ENCODE measurements at places on chromosomes 4 and X.

- DNase-seq = no peak
Measured at GRCh38 chr4:132691668-132692067, 457.4 kb upstream of the PCDH10 start.

DNA sequence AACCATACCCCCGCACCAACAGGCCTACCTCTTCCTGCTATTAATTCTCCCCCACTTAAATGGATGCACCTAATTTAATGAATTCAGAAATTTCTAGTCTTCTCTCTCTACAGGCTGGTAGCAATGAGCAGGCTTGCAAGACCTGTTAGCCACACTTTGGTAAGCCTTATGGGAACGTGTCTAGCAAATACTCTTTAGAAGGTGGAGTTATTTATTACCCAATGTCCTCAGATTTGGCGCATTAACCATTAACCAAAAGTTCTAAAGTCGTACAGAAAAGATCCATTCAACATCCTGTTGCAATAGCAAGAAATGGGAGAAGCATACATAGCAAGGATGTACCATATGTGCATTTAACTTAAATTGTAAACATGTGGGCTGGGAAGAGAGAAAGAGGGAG lies 47.5 kb downstream of the SLITRK2 start:
- no peak for DNase-seq

DNA sequence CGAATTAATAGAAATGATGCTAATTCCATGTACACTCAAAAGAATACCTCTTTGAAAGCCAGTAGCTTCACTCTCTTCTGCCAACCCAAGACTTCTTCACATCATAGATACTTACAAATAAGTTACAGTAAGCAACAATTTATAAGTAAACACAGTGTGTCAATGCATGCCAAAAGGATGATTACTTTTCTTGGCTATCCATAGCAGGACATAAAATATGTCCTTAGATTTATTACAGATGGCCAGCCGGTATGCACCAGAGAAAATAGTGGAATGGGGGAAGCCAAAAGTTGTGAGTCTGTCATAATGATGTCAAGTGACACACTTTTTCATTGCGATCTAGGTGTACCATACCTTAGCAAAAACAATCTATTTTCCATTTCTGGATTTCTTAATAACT lies 631 bp upstream of the BMX start:
- no peak for DNase-seq

- DNase-seq = no peak
Measured at GRCh38 chrX:135114392-135114791, 5.9 kb downstream of the ETDB start.

GRCh38 chrX:15143050-15143824 lies 126.6 kb downstream of the ASB9 start:
- DNase-seq = peak; percentile 33

DNA sequence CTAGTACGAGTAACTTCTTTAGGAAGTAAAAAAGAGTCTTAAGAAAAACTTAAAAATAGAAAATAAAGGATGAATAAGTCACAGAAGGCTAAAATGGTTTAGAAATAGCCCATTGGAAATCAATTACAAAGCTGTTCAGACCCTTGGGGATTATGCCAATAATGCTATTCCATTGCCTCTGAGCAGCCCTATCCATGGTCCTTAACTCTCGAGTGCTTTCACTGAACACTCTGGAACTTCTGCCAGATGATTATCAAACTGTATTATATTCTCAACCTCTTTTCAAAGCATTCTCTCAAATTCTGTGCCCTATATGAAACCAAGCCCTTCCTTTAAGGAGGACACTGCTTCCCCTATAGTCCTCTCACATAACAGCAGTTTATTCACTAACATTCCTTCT lies 17.0 kb downstream of the SLC9B1 start:
- no peak for DNase-seq
